ENCODE measurements at places on chromosomes 7 and 10.

DNA sequence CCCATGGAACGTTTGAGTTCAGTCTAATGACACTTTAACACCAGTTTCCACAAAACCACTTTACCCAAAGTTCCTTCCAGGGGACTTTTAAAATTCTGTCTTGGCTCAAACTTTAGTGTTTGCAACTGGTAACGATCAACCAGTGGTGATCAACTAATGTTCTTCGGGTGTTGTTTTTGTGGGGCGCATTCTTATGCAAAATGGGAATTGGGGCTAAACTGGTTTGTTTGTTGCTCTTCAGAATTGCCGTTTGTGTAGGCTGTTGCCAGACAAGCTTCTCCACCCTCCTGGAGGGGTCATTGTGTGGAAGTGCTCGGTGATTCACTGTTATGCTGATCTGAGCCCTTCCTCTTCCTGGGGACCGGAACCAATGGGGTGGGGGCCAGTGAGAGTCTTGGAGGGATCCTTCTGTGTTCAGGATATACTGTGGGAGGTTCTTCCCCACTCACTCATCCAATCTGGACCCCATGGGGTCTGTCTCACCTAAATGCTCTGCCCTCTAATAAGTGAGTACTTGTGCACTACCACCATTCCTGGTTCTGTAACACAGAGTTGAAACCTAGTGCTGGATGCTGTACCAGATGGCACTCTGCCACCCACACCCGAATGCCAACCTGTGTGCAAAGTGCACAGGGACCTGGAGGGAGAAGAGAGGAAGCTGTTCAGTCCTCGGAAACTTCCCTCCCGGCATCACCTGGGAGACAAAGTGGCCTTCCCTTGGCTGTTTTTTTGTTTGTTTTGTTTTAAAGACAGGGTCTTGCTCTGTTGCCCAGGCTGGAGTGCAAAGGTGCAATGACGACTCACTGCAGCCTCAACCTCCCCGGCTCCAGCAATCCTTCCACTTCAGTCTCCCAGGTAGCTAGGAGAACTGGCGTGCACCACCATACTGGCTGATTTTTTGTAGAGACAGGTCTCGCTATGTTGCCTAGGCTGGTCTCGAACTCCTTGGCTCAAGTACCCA is 2.1 kb downstream of the NFE2L3 start:
- no peak for DNase-seq

DNA sequence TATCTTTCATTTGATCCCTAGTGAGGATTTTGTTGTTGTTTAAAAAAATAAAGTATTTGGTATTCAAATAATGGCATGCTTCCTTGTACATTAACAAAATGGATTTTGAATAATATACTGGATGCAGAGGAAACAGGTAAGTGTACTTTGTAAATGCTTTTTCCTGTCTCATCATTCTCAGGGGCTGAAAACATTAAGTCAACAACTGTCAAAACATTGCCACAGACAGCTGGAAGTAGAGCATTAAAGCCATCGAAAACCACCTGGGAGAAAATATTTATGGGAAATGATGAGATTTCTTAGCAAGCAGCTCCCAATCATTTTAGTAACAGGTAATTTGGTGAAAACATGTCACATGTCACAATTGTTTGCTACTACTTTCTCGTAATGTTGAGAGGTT is 10.7 kb downstream of the TAS2R39 start:
- DNase-seq, result no peak

DNA sequence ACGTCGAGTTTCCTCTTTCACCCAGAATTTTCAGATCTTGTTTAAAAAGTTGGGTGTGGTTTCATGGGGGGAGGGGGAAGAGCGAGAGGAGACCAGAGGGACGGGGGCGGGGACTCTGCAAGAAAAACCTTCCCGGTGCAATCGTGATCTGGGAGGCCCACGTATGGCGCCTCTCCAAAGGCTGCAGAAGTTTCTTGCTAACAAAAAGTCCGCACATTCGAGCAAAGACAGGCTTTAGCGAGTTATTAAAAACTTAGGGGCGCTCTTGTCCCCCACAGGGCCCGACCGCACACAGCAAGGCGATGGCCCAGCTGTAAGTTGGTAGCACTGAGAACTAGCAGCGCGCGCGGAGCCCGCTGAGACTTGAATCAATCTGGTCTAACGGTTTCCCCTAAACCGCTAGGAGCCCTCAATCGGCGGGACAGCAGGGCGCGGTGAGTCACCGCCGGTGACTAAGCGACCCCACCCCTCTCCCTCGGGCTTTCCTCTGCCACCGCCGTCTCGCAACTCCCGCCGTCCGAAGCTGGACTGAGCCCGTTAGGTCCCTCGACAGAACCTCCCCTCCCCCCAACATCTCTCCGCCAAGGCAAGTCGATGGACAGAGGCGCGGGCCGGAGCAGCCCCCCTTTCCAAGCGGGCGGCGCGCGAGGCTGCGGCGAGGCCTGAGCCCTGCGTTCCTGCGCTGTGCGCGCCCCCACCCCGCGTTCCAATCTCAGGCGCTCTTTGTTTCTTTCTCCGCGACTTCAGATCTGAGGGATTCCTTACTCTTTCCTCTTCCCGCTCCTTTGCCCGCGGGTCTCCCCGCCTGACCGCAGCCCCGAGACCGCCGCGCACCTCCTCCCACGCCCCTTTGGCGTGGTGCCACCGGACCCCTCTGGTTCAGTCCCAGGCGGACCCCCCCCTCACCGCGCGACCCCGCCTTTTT is at the start of gene VIM:
TSS of gene VIM (plus strand) at position 151 of the 925 bp plus-strand sequence. CDS start 1,182 bp downstream, outside the sequence.
- peak; percentile 84 for DNase-seq

GRCh38 chr7:102992938-102993717 is 80.3 kb downstream of the LRRC17 start:
- no peak for DNase-seq

DNA sequence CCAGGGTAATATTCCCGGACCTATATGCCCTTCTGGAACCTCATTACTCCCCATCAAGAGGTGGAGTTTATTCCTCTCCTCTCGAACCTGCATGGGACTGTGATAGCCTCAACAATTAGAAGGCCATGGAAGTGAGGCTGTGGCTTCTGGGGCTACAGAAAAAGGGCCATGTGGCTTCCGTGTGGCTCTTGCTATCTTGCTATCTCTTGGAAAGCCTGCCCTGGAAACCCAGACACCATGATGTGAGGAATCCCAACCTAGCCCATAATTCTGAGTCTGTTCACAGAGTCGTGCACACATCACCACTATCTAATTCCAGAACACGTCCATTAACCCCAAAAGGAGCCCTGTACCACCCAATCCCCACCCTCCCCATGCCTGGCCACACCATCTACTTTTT is 20.8 kb upstream of the SH3PXD2A start:
- DNase-seq, result no peak

DNA sequence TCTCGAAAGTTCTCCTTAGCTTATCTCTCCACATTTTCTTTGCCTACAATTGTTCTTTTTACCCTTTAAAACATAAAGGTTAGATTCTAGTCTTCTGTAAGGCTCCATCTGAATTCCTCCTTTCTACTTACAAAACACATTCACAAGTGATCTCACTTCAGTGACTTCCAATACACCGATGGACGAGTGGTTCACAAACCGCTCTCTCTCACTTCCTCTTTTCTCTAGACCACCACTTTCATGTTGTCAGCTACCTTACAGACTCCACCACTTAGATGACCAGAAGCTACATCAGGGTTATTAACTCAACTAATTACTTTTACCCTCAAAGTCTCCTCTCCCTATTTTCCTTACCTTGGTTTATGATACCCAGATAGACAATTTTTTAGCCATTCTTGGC is 11.8 kb downstream of the MET start:
- DNase-seq, result no peak

DNA sequence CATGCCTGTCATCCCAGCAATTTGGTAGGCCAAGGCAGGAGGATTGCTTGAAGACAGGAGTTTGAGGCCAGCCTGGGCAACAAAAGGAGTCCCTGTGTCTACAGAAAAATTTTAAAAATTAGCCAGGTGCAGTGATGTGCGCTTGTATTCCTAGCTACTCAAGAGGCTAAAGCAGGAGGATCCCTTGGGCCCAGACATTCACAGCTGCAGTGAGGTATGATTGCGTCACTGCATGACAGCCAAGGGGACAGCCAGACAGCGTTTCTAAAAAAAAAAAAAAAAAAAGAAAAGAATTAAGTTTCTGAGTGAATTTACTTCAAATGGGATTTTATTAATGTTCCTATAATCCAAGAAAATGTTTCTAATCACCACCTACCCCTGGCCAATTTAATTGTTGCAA is 87.4 kb upstream of the RNF148 start:
- no peak for DNase-seq

- DNase-seq, result no peak
Measured at GRCh38 chr10:12707461-12708185, 293.9 kb downstream of the CCDC3 start.

DNA sequence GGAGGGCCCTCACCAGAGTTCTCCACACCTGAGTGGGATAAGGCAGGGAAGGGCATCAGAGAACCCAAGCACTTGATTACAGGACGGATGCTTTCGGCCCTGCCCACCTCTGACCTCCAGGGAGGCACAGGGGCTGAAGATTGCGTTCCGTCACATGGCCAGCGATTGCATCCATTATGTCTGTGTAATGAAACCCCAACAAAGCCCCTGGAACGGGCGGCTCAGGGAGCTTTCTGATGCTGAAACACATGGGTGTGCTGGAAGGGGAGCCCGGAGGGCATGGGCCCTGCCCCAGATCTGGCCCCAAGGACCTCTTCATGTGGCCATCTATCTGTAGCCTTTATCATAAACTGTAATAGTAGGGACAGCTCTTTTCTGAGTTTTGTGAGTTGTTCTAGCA is 117.2 kb downstream of the PTPN20 start:
- DNase-seq, result no peak

DNA sequence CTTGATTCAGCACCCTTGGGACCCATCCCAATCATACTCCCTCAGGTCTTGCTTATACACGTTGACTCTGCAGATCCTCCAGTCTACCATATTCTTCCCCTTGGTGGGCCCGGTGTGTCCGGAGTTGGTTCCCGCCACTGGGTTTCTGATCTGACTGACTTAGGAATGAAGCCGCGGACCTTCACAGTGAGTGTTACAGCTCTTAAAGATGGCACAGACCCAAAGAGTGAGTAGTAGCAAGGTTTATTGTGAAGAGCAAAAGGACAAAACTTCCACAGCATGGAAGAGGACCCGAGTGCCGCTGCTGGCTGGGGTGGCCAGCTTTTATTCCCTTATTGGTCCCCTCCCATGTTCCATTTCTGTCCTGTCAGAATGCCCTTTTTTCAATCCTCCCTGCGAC is 5.9 kb upstream of the GDF10 start:
- no peak for DNase-seq

GRCh38 chr7:122433765-122434164 is 129.2 kb upstream of the FEZF1 start:
- DNase-seq, result no peak

GRCh38 chr7:31022726-31023125 is 29.4 kb upstream of the ADCYAP1R1 start:
- no peak for DNase-seq

- no peak for DNase-seq
Measured at GRCh38 chr10:102185811-102186527, 33.8 kb downstream of the NOLC1 start.

DNA sequence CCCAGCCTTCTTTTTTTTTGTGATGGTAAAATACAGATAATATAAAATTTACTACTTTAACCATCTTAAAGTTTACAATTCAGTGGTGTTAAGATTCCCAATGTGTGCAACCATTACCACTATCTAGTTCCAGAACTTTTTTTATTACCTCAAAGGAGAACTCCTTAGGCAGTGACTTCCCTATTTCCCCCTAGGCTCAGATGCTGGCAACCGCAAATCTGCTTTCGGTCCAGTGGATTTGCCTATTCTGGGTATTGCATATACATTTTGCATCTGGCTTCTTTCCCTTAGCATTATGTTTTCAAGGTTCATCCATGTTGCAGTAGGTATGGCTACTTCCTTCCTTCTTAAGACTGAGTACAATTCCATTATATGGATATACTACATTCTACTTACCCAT is 56.5 kb downstream of the AFAP1L2 start:
- no peak for DNase-seq

DNA sequence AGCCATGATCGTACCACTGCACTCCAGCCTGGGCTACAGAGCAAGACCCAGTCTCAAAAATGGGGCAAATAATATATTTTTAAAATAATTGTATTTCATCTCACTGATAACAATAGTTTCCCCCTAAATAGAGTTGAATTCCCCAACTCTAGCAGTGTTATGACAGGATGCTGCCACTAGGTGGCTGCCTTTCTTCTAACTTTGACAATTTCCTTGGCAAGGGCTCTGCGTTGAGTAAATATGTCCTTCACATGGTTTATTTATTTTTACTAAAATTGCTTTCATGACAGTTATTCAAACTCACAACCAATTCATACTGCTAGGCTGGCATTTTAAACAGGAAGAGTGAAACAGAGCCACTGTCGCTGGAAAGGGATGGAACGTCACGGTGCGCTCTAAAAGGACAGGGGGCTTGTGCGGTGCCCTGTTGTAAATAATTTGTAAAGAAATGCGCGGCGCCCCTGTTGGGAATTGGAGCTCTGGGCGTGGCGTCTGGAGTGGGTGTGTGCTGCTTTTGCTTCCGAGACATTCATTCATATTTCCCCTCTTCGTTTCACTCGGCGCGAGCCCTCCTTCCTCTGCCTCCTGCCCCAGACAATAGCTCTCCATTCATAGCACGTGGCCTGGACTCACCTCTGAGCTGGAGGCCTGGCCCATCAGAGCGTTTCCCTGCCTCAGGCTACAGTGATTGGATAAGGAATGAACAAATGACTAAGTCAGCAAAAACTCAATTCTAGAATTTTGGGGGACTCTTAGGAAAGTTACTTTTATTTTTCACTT is 20.5 kb upstream of the PITRM1 start:
- DNase-seq, result peak; percentile 28

GRCh38 chr7:2701424-2701823 is 13.4 kb downstream of the AMZ1 start:
- DNase-seq, result no peak

DNA sequence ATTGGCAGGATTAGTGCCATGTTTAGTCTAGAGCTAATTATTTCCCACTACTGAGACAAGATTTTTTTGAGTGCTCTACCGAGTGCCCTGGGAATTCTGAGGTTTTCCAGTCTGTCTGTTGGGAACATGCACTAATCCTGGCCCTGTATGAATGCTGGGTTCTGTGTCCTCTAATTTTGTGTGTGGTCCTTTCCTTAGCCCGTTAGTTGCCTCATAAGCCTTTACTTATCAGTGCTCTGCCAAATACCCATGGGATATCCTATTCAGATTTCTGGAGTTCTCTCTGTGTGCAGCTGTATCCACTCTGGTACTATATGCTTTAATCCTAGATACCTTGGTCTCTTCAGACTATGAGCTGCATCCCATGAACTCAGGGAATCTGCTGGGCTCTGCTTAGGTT is 13.1 kb downstream of the CSGALNACT2 start:
- no peak for DNase-seq

Measured in activated CD4-positive, alpha-beta T cell treated with anti-CD3 and anti-CD28 coated beads for 1 hour (primary cell).